ENCODE measurements at places on chromosomes 1 and 21. TPM values are rescaled to one million over a fixed set of nuclear protein-coding genes. Genes with fewer than 3 reads are reported as not detected.

DNA sequence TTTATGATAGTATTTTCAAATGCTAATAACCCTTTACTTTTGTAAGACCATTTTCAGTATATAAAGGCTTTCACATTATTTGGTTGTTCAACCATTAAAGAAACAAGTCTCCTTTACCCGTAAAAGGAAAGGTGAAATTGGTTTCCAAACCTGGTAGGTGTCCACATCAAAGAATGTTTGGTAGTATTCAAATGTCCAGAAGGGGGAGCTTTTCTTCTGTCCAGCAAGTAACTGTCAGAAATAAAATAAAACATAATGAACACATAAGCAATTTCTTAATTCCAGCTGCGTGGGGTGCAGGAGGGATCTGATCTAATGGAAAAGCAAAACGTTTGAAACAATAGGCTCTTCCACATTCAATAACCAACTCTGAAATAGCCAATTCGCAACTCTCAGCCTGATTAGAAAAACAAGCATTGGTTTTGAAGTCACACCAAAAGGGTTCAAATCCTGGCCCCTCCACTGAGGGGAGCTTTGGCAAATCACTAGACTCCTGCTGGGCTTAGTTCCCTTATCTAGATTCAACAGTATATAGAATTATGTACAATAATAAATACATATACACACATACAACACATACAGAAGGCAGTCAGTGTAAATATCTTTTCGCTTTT is 11.0 kb downstream of the YIPF1 start:
- H3K27me3 ChIP-seq, result no peaks in the 10 kb centered on the region
- DNase-seq, result no peak
- H3K4me3 ChIP-seq, result no peak overlapping the region

DNA sequence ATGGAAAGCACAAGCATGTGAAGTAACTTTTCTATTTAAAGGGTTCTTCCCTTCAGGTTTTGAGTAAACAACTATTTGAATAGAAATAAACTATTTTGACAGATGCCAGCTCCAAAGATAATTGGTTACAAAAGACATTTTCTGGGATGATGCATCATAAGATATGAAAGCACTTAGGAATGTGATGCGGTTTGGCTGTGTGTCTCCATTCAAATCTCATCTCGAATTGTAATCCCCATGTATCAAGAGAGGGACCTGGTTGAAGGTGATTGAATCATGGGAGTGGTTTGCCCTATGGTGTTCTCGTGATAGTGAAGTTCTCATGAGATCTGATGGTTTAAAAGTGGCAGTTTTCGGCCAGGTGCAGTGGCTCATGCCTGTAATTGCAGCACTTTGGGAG is 6.4 kb downstream of the DISP1 start:
- no peaks in the 10 kb centered on the region for H3K36me3 ChIP-seq
- H3K4me3 ChIP-seq, result no peak overlapping the region
- H3K4me1 ChIP-seq, result peaks cover 9% of the 10 kb centered on the region
- H3K27ac ChIP-seq, result no peak overlapping the region
- no peak for DNase-seq

DNA sequence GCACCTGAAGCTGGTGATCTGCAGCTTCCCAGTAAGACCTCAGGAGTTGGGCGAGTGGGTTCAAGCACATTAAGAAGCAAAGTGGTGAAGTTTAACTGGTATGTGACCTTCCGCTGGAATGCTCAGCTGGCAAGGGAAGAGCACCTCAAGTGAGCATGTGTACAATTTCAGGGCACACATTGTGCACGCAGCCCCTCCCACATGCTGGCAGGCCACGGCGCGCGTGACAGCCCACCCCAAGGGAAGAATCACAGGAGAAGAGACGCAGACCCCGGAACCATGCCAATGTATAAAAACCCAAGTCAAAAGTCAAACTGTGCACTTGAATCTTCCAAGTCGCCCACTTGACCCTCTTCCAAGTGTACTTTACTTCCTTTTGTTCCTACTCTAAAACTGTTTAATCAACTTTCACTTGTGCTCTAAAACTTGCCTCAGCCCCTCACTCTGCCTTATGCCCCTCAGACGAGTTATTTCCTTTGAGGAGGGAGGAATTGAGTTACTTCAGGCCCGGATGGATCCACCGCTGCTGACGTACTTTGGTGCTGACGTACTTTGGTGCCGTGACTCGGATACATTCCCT is 20.0 kb downstream of the LRRC3 start:
- peak; percentile 48 for DNase-seq
- H3K27ac ChIP-seq, result no peak overlapping the region
- no peaks in the 10 kb centered on the region for H3K4me1 ChIP-seq
- H3K4me3 ChIP-seq, result no peak overlapping the region

GRCh38 chr1:47624531-47624930 is 186.7 kb downstream of the FOXD2 start:
- H3K4me3 ChIP-seq, result no peak overlapping the region
- DNase-seq, result no peak
- H3K27ac ChIP-seq, result no peak overlapping the region
- no peaks in the 10 kb centered on the region for H3K4me1 ChIP-seq
- no peaks in the 10 kb centered on the region for H3K27me3 ChIP-seq

- H3K36me3 ChIP-seq, result no peaks in the 10 kb centered on the region
- no peak for DNase-seq
- peaks cover 9% of the 10 kb centered on the region for H3K4me1 ChIP-seq
Observed at GRCh38 chr1:47417170-47418044, 1.3 kb downstream of the FOXE3 start.

DNA sequence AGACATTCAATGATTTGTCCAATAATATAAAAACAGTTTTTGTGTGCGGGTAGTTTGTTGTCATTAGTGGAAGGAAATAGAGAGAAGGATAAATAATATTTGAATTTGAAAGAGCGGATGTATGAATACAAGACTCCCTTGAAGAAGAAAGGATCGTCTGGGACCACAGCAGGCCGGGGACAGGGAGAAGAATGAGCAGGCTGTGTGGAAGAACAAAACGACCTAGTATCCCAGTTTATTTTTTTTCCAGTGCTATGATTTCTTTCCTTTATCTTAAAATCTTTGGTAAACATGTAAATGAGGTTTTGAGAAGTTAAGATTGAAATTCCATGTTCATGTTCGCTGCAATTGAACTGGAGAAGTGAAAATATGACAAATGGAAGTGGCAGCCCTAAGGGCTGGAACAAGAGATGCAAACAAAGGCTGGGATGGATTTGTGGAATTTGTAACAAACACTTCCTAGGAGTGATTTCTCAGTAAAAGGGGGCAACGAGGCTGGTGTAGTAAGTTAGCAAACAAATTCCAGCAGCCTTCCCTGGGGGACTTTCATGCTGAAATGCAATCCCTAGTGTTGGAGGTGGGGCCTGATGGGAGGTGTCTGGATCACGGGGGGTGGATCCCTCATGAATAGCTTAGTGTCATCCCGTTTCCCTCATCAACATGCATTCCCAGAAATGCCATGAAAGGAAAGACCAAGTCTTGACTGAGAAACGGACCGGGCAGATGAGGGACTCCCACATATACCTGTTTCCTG is 10.2 kb upstream of the IFI16 start:
- H3K27me3 ChIP-seq, result no peaks in the 10 kb centered on the region
- DNase-seq, result peak; percentile 94
- H3K4me1 ChIP-seq, result peaks cover 36% of the 10 kb centered on the region
- H3K27ac ChIP-seq, result peak overlapping the region; percentile 96

GRCh38 chr1:225483818-225484656 is 56.2 kb upstream of the LBR start:
- peak; percentile 61 for DNase-seq
- H3K27ac ChIP-seq, result no peak overlapping the region
- H3K4me1 ChIP-seq, result peaks cover 3% of the 10 kb centered on the region

DNA sequence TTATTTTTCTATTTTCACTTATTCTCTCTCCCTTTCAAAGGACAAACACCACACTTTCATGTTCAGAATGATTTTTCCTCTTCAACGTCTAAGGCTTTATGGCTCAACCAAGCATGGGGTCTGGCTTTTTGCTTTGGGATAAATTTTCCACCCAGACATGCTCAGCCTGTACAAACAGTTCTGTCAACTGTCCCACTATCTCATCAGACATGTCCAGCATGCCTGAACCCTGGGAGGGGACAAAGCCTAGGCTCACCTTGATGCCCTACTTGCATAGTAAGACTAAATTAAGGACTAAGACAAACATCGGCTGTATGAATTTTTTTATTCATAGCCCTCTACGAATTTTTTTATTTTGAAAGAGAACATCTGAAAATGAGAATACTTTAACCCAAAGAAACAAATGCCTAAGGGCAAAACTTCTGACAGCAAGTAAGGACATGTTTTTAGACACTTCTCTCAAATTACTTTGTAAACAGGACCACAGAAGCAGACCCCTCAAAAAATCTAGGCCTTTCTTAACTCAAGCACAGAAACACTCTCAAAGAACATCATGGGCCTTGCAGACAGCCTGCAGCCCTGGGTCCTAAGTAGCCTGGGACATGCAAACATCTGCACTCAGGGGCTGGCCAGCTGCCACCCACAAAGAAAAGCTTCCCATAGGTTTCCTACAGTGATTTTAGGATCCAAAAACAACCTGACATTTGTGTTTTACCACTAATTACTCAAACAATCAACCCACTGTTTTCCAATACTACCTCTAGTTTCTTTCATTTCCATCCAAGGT is 72.3 kb upstream of the PALMD start:
- H3K4me3 ChIP-seq, result no peak overlapping the region
- H3K36me3 ChIP-seq, result no peaks in the 10 kb centered on the region
- no peaks in the 10 kb centered on the region for H3K27me3 ChIP-seq
- H3K27ac ChIP-seq, result no peak overlapping the region
- DNase-seq, result no peak

DNA sequence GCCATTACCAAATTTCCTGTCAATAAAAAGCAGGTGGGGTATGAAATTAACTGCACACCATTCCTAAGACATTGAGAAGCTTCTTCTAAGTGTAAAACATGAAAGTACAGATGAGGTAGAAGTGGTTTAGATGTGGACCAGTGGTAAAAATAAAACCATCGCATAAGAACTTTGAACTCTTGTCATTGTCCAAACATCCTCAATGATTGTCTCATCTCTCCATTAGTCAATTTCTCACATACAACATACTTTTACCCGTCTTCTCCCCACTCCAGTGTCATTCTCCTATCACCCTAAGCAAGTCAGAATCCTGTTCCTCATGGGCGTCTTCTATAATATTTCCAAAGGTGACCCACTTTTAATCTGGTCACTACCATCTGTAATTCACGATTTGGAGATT is 24.3 kb upstream of the SLC19A2 start:
- peaks cover 15% of the 10 kb centered on the region for H3K4me1 ChIP-seq
- no peak for DNase-seq
- H3K27ac ChIP-seq, result no peak overlapping the region
- no peaks in the 10 kb centered on the region for H3K36me3 ChIP-seq

DNA sequence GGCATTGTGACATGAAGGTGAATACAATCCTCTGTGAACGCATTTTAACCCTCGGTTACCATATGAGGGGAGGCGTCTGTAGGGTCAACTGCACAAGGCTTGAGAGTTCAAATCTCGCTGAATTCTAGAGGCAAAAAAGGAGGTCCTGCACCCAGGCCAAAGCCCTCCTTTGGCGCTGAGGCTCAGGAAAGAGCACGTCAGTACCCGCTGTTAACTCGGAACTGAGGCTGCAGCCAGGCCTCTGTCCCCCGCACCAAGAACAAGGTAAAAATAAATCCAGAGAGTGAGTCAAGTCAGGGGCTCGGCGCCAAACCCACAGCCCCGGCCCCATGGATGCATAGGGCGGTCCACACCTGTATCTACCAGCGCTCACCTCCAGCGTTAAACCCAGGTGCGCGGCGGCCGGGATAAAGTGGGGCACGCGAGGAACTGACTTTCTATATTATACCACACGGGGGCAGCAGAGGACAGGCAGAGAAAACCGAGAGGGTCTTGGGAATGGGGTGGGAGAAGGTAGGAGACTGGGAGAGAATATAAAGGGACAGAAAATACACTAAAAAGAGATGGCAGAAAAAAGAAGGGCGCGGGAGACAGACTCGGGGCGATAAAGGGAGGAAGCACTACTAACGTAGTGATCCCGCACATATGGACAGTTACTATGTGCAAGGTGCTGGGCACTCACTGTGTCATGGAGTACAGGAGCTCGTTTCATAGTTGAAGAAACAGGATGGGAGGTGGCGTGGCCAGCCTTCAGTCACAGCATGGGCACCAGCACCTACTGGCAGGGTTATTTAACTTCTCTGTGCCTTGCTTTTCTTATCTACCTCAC is 54.9 kb downstream of the DMRTA2 start:
- no peaks in the 10 kb centered on the region for H3K36me3 ChIP-seq
- DNase-seq, result no peak
- no peak overlapping the region for H3K4me3 ChIP-seq

- no peaks in the 10 kb centered on the region for H3K27me3 ChIP-seq
- no peak overlapping the region for H3K4me3 ChIP-seq
- no peaks in the 10 kb centered on the region for H3K36me3 ChIP-seq
- H3K27ac ChIP-seq, result no peak overlapping the region
Observed at GRCh38 chr1:246110343-246111219, 396.5 kb downstream of the SMYD3 start.

The RCSD1 gene
- total RNA-seq, result 0.34 TPM

The COL9A2 gene
- total RNA-seq, result 3.7 TPM

The PRKAA2 gene
- 1.1 TPM for total RNA-seq

The CITED4 gene
- 52.6 TPM for total RNA-seq

The TAS1R1 gene
- total RNA-seq, result not detected

The DAB1 gene
- total RNA-seq, result 0.17 TPM

The CGN gene
- total RNA-seq, result 45.0 TPM

The CYP4Z1 gene
- total RNA-seq, result 1.7 TPM
